ENCODE measurements at places on chromosomes 7 and 10. TPM values are rescaled to one million over a fixed set of nuclear protein-coding genes. Genes with fewer than 3 reads are reported as not detected.

DNA sequence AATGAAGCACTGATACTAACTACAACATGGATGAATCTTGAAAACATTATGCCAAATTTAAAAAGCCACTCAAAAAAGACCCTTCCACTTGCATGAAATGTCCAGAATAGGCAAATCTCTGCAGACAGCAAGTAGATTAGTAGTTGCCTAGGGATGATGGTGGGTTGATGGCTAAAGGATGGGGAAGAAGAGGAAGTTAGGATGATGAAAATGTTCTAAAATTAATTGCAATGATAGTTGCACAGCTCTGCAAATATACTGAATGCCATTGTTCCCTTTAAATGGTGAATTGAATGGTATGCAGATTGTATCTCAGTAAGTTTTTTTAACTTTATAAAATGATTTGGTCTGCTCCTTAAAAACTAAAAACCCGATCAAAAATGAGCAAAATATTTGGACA is 7.3 kb upstream of the LIPA start:
- no peak for DNase-seq

DNA sequence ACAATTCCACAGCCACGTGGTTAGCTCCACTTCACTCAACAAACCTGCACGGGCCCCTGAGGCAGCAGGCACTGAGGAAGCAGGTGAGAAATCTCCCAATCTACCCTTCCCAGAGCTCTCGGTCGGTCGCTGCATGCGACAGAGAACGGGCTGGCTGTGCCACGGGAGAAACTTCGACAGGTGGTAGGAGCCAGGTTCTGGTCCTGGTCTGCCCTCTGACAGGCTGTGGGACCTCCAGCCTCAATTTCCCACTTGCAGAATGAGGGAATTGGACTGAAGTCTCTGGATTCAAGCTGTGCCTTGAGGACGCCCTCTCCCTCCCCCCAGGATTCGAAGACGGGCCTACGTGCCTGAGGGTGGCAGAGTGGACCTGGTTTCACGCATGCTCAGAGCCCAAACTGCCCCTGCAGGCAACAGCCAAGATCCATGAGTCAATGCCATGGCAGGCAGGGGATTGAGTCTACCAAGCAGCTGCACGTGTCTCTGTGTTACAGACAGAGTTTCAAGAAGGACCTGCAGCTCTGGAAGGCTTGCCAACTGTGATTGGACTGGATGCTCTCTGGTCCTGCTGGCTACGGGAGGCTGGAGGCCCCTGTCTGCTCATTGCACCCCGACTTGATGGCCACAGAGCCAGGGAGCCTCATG is 215.0 kb downstream of the USP6NL start:
- DNase-seq: no peak

DNA sequence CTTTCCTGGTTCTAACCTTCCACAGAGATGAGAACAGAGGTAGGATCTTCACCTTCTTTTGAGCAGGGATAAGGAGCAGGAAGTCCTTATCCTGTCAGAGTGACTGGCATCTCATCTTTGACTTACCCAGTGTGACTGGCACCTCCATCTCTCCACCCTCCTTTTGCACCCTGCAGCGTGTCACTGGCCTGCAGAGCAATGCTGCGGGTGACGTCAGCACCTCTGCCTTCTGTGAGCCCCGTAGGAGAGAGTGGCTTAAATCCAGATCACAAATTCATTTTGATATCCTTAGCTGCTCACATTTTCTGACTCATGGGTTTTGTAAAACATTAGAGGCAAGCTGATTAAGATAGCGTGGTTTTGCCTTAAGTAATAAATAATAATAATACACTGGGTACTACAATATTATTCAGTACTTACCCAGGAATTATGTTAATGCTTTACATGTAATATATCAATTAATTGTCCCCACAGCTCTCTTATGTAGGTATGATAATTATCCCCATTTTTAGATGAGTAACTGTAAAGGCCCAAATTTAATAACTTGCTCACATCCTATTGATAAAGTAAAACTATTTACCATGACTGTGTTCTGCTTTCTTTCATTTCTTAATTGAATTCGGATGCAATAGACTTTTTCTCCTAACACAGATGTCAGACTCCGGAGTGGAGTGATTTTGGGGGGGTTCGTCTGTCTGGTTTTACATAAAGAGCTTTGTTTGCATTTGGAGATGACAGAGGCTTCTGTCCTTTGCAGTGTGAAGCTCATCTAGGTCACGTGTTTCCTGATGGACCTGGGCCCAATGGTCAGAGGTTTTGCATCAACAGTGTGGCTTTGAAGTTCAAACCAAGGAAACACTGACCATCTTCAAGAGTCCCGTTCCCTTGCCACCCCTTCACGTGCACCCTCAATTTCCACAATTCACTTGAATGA is 24.9 kb downstream of the MSRB2 start:
- DNase-seq: no peak

CYP3A4 gene
- total RNA-seq: not detected

PAX4 gene
- not detected for total RNA-seq

Data from heart right ventricle (tissue), 16 donors.